ENCODE measurements at places on chromosomes 6 and 20.

DNA sequence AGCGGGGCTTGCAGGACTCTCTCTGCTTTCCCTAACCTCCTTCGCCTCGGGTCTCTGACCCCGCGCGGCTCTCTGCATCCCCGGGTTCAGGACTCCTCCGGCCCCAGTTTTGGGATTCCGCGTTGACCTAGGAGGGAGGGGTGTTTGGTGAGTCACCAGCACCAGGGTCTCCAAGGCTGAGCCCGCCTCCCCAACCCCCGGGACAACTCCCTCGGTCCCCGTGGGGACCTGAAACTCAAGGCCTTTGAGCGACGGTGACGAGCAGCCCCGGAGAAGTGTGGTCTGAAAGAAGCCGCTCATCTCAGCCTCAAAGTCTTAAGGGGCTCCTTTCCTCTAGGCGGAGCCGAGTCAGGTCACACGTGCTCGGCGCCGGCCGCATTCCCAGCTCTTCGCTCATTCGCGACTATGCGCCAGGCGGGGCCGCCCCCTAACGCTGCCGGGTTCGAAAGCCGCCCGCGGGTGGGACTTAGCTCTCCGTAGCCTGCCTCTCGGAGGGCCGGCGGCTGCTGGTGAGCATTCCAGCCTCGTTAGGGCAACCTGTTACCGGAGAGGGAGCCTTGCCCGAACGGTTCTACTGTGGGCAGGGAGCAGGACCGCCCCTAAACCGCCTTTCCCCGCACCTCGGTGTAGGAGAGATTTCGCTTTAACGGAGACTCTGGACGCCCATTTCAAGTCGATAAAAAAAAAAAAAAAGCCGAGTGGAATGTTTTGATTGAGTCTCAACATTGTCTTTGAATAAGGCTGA lies 3.0 kb upstream of the PRDM13 start:
- no peak for DNase-seq

- DNase-seq: no peak
These were observed 49.6 kb downstream of the DSTN start for GRCh38 chr20:17619351-17620093.

GRCh38 chr6:128569732-128570679 lies 49.6 kb upstream of the PTPRK start:
- DNase-seq: no peak

- DNase-seq: peak; percentile 38
These were observed 9.0 kb downstream of the ADA start for GRCh38 chr20:44642203-44643153.

GRCh38 chr6:81608776-81609175 lies 143.7 kb downstream of the TENT5A start:
- no peak for DNase-seq

DNA sequence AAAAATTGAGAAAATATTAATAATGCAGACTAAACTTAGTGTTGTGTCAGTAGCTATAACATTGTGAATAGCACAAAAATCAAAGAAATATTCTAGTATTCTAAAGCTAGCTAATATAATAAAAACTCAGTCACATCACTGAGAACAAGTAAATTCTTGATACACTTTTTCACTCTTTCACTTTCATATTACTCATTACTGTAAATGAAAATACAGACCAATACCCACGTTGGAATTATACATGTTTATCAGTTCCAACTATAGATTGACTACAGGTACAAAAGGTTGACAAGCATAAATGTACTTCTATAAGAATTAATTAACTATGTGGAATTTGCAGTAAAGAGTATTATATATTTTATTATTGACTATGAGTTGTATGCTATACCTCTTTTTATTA lies 1043.4 kb upstream of the FLRT3 start:
- no peak for DNase-seq

All from CD4-positive, CD25-positive, alpha-beta regulatory T cell (primary cell).